ENCODE measurements at places on chromosomes 16 and 17.
A peak's percentile ranks its signal among the peaks of the same experiment; 100 is the strongest.

DNA sequence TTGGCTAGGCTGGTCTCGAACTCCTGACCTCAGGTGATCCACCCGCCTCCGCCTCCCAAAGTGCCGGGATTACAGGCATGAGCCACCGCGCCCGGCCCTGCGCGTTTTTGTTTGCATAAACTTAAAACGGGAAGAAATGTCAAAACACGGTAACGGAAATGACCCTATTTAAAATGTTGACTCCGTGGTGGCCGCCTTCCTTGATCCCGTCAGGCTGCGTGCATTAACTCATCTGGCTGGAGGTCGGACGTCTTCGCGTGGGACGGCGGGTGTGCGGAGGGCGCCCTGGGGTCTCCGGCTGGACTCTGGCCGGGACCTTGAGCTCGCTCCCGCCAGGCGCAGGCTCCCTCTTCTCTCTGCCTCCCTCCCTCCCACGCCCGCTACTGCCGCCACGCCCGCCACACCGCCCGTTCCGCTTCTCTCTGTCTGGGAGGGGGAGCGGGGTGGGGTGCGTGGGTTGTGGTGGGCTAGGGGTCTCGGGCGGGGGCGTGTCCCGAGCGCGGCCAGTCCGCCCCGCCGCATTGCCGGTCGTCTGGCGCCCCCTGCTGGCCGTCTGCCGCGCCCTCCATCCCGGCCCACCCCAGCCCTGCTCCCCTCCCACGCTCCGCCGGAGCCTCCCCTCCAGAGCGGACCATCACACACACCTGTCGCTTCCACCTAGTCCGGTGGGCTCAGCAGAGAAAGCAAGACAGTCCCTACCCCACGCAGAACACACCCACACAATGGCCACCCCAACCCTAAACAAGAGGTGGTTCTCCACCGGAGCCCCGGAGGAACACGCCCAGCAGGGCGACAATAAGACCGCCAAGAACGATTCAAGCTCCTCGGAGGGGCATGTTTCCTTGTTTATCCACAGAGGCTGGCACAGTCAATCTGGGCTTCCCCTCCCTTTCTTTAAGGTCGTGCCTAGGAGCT is 1.2 kb upstream of the CCDC42 start:
- DNase-seq: peak; percentile 54

- no peak for DNase-seq
Observed at GRCh38 chr16:72044296-72044695, 10.0 kb upstream of the HP start.

DNA sequence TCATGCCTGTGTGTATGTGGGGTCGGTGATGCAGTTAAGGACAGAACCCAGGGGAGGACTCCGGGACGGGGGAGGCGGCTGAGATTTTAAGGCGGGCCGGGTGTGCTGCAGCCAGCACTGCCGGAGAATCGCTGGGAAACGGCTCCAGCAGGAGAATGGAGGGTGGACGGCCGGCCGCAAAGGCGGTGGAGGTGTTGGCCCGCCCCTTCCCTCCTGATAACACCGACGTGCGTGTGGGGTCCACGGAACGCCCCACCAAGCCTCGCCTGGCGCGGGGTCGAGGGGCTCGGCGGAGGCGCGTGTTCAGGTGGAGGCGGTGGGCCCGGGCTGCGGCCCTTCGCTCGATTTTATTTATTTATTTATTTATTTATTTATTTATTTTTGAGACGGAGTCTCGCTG is 633 bp downstream of the ZNF843 start:
- DNase-seq: no peak

GRCh38 chr16:28858421-28858820 is 5.2 kb upstream of the SH2B1 start:
- DNase-seq: no peak

DNA sequence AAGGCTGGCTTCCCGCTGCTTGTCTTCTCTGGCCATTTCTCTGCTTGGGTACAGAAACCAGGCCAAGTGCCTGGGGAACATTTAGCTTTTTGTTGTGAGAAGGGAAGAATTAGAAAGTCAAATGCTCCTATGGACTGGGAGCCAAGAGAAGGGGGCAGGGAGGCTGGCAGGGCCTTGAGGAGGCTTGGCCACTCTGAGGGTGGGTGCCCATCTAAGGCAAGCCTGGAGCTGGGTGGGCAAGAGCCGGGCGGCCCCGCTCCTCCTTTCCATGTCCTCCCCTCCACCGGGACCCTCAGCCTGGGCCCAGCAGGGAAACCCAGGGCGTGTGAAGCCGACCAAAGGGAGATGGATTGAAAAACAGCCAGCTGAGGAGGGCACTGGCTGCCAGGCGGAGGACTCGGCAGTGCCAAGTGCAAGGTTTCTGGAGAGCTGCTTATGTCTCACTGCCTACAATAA is 69.4 kb downstream of the NTN1 start:
- DNase-seq: no peak

GRCh38 chr17:72948115-72948514 is 144.4 kb downstream of the SLC39A11 start:
- DNase-seq: no peak

All from posterior cingulate gyrus (tissue), 11 donors.